ENCODE measurements at places on chromosomes 2 and 18. TPM values are rescaled to one million over a fixed set of nuclear protein-coding genes. Genes with fewer than 3 reads are reported as not detected.

GRCh38 chr18:58476516-58477256 is 152.2 kb downstream of the ALPK2 start:
- peak; percentile 32 for DNase-seq

DNA sequence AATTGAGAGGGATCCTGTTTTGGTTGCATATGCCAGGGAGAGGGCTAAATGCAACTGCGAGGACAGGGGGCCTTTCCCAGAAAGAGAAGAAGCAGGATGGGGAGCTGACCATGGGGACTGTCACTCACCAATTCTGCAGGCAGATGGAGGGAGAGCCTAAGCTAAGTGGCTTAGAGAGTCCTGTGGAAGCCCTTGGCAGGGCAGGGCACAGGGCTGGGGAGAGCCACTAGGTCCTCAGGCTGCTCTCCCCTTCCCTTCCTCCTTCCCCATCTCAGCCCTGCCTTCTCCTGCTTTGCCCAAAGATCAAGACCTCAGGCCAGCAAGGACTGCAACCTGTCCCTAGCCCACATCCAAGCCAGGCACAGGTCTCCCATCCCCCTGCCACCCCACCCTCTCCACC is 24.4 kb upstream of the CATIP start:
- no peak for DNase-seq

The HSPD1 gene
- total RNA-seq: 166 TPM

DNA sequence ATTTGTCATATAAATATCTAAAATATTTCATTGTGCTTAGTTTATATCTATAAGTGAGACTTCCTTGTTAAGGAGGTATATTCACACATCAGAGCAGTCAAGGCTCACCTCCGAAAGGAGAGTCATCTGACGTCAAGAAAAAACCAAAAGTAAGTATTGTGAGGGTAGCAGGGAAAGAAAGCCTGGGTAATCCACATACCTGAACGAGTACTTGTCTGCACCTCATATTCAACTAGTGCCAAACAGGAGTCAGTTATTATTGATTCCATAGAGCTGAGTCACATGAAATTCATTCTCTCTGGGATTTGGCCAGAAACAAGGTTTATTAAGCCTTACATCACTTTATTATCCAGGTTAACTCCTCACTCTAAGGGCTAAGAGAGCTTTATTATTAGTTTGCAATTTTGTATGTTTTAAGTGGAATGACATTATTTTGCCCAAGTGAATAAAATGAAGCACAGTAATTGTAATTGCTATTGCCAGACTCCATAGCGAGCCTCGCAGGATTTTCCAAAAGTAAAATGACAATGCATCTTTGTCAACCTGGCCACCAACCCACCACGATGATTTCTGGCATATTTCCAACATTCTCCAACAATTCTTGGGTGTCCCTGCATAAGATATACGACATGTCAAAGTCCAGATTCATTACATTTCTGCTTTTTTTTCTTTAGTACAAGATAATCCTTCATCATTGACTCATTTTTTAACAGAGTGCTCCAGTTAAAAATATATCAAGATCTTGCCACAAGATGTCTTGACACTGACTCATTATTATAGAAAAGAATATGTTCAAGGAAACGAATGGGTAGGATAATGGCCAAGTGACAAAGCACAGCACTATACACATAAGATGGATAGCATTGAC is 1210.4 kb upstream of the ACVR2A start:
- no peak for DNase-seq

- no peak for DNase-seq
These were observed 37.4 kb upstream of the SLC9A2 start for GRCh38 chr2:102581911-102582310.

GRCh38 chr2:191526536-191526935 is 151.4 kb upstream of the NABP1 start:
- no peak for DNase-seq

The TRAPPC12 gene
- total RNA-seq: 29.3 TPM

DNA sequence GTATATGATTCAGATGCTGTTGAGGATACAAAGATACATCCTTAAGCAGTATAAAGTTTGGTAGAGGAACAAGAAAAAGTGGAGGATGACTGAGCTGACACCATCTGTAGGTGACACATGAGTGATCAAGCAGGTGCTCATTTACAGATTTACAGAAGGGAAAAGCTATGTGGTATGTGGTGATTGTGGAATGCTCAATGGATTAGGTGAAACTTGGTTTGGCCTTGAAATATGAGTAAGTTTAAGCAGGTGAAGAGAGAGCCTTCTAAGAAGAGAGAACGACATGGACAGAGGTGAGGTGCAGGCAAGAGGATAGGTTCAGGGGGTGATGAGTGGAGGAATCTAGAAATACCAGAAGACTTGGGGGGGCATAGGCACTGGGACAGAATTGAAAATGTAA is 5.9 kb downstream of the ASXL3 start:
- DNase-seq: no peak

- no peak for DNase-seq
These were observed 418.0 kb upstream of the ID2 start for GRCh38 chr2:8263901-8264300.

DNA sequence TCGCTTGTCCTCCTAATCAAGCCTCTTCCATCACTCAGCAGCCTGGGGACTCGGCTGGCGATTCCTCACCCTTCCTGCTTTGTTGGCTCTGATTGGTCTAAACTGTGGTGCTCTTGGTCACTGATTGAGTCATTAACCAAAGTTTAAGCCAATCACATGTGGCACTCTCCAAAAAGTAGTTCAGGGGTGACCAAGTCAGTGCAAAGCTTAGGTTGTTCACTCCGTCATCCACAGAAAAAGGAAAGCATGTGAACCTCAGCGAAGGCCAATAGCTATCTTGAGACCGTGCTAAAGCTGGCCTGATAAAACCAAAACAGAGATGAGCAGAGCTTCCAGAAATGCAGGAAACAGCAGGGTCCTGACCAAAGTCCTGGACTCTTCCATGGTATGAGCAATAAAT is 4.9 kb downstream of the ALPK2 start:
- no peak for DNase-seq

GRCh38 chr2:45352506-45352905 is 258.6 kb downstream of the SRBD1 start:
- DNase-seq: no peak

The NEB gene
- total RNA-seq: not detected

DNA sequence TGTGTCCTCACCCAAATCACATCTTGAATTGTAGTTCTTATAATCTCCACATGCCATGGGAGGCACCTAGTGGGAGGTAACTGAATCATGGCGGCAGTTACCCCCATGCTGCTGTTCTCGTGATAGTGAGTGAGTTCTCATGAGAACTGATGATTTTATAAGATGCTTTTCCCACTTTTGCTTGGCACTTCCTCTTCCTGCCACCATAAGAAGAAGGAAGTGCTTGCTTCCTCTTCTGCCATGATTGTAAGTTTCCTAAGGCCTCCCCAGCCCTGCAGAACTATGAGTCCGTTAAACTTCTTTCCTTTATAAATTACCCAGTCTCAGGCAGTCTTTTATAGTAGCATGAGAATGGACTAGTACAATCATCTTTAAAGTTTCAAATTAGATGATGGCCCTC is 902.4 kb upstream of the PIK3C3 start:
- no peak for DNase-seq

- no peak for DNase-seq
These were observed 628 bp downstream of the OTOS start for GRCh38 chr2:240139666-240140393.

- DNase-seq: no peak
These were observed 38.0 kb upstream of the DARS1 start for GRCh38 chr2:136023416-136023815.

The IL1R1 gene
- total RNA-seq: 1.4 TPM

The UGT1A5 gene
- total RNA-seq: not detected

DNA sequence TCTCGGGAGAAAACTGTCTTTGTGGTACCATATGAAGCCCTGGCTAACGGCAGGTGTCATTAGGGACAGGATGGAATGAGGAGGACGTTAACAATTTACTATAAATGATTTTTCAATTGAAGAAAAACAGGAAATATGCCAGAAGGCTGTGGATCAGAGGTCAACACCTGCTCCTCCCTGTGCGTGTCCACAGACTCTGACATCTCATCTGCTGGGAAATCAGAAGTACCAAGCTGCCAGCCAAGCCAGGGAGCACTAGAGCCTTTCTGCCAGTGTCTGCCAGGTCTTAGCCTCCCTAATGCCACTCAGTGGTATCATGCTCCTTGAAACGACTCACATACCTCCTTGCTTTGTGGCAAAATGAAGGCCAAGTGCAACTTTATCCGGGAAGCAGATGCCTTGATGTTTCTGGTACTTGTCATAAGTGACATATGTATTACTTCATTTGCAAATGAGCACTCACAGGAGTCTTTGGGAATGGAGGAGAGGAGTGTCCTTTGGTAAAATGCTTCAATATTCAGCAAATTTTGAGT is 541.1 kb downstream of the SATB2 start:
- no peak for DNase-seq

The AKAIN1 gene
- total RNA-seq: not detected

- DNase-seq: no peak
These were observed 25.7 kb downstream of the FANCL start for GRCh38 chr2:58215429-58215828.

DNA sequence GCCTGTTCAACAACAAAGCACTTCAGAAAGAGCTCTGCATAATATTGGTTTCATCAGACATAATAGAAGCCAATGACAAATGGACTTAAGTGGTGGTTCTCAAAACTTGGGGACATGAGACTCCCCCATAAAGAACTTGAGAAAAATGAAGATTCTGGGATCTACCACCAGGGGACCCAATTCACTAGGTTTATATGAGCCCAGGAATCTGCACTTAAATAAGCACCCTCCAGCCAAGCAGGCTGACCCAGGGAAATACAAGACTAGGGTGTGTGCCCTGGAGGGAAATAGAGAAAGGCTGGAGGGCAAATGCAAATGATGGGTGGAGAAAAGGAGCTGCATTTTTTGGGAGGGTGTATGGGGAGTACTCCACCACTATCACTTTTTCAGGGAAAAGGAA is 52.5 kb downstream of the SATB2 start:
- peak; percentile 3 for DNase-seq

GRCh38 chr2:166671801-166672200 is 177.8 kb upstream of the SCN7A start:
- DNase-seq: peak; percentile 5

- no peak for DNase-seq
These were observed 142.6 kb upstream of the ITGA4 start for GRCh38 chr2:181314551-181314950.

The IKZF2 gene
- total RNA-seq: 5.2 TPM

GRCh38 chr2:97546711-97547110 is 43.0 kb downstream of the ANKRD36B start:
- no peak for DNase-seq

DNA sequence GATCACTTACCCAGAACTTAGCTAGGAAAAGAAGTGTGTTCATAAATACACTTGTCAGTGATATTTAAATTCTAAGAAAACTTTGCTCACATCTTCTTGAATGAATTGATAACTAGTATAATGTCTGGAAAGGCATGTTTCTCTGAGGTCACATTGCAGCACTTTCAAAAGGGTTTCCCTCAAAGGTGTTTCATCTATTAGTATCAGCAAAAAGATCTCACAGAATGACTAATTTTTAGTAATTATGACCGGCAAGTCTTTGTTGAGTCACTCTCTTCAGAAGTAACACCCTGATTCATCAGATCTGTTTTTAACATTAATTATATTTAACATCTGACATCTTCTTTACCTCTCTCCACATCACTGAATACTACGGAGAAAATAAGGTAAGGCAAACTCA is 222.3 kb downstream of the IKZF2 start:
- DNase-seq: no peak

DNA sequence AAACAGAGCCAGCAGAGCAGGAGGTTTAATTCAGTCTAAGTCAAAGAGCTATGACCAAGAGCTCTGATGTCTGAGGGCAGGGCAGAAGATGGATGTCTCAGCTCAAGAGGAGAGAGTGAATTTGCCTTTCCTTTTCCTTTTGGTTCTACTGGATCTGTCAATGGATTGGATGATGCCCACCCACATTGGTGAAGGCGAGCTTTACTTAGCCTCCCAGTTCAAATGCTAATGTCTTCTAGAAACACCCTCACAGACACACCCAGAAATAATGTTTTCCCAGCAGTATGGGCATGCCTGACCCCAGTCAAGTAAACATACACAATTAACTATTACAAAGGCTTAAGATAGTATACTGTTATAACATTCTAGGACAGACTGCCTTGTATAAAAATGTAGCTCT is 236.3 kb upstream of the NRXN1 start:
- DNase-seq: no peak

- peak; percentile 30 for DNase-seq
These were observed 15.3 kb downstream of the CHRNA1 start for GRCh38 chr2:174748948-174749347.

DNA sequence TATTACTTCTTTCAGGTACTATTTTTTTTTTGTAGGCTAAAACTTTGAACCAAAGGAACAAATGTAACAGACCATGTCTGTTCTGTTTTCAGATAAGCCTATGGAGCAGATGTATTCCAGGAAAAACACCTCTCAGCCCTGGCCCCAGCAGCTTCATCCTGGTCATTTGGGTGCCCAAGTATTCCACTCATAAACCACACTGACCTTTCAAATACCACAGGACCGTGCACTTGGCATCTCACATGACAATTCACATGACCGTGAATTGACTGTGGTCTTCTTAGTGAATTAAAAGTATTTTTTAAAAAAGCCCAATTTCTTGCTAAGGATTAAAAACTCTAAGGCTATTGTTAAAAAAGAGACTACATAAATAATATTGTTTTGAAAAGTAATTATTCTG is 50.2 kb downstream of the SMIM21 start:
- no peak for DNase-seq

Measured in MG63 (cell line).